NCI-H524 (cell line): ENCODE measurements at places on chromosomes 5 and 9.

DNA sequence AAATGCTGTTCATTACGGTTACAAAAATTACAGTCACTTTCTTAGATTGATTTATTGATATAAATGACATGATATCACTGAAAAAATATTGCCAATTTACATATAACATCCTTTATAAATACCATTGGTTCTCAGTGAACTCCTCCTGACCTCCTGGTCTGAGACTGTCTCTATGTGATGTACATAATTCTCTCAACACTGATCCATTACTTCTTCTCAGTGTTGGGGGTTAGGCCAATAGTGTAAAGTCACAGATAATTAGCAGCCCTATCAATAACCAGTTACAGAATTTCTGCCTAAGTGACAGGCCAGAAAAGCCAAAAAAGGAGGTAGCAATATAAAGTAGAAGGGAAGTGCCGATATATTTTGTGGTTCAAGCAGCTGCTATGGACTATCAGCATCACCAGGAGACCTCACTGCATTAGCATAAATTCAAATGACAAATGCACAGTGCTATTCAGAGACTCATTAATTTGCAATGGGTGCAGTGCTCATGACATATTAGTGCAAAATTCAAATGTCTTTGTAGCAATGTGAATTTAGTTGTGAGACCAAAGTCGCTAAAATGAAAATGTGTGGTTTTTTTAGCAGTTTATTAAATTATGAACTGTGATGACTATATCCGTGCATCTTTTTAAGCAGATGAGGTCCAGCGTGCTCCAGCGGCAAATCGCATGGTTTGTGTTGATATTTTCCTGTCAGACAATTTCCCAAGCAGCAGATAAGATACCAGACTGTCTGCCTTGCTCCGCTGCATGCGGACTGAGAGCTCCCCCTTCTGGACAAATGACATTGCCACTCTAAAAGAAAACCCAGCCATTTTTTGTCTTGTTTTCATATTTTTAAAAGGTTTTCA, 144.6 kb downstream of the CETN3 start:
- DNase-seq, result peak; percentile 69

DNA sequence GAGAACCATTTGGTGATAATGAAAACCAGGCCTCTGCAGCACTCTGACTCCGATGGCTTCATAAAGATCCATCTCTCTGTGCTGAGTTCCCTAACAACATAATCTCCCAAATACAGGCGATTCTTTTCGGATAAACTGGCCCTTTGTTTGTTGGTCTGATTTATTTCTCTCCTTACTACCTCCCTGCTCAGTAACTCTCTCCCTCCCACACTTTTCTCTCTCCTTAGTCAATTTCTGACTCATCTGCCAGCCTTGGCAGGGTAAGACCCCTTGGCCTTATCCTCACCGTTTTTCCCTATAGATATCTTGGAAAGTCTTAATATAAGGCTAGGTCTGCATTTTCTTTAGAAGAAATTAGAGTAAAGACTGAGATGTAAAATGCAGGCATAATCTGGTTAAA, 128.7 kb downstream of the BRINP1 start:
- no peak for DNase-seq

DNA sequence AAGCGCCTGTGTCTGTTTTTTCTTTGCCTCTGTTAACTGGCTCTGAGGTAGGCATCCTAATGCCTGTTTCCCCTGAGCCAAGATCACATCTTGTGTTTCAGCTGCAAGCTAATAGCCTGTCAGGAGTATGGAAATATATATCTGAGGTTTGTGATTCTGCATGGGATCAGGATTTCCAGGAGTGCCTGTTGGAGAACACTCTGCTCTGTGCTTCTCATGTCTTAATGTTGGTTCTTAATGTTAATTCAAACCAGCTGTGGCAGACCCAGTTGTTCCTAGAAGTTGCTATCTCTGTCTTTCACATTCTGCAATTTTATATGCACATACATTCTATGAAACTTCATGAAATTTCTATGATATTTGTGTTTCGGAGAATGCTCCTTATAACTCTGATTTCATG, 72.1 kb downstream of the PGM5 start:
- no peak for DNase-seq

DNA sequence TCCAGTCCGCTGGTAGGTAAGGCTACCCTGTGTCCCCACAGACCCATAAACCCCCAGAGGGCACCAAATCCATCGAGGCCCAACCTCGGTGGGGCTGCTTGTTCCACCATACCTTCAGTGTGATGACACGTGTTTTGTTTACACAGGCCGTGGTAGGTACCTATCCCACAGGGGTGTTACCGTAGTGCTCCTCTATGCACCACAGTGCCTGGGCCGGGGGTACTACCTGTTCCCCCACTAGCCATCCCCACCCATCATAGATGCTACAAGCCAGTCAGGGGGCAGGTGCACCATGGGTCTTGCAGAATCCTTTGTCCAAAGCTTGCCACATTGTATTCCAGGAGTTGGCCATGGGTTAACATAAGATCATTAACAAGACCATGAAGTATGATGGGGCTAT, 796.2 kb downstream of the EFNA5 start:
- DNase-seq, result no peak

GRCh38 chr5:144028058-144028457, 142.4 kb downstream of the YIPF5 start:
- DNase-seq, result peak; percentile 4

- DNase-seq, result no peak
Observed at GRCh38 chr5:133581918-133582317, 30.4 kb downstream of the FSTL4 start.

GRCh38 chr9:136024286-136024685, 63.1 kb upstream of the UBAC1 start:
- no peak for DNase-seq

DNA sequence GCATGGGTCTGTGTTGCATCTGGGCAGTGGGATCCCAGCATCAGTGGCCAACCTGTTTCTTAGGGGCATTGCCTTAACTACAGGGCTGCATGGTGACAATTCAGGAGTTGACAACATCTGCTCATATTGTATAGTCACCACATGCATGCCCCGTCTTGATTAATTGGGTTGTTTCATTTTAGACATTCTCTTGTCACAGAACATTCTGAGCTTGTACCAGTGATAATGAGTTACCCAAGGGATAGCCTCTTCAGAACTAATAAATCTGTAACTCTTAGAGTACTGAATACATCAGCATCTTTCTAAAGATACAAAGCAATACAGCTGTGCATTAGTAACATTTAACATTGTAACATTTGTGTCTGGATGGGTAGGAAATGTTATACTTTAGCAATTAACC, 426.5 kb upstream of the CD180 start:
- no peak for DNase-seq
